Activated T-cell treated with anti-CD3 and anti-CD28 coated beads, Interleukin-2, amount 50 U/mL, for 4 hours (primary cell): ENCODE measurements at places on chromosomes 16 and 17. TPM values are rescaled to one million over a fixed set of nuclear protein-coding genes. Genes with fewer than 3 reads are reported as not detected.

- no peak for DNase-seq
Observed at GRCh38 chr17:61806081-61806828, 57.1 kb downstream of the BRIP1 start.

- no peak for DNase-seq
Observed at GRCh38 chr16:49528060-49528865, 154.7 kb downstream of the C16orf78 start.

DNA sequence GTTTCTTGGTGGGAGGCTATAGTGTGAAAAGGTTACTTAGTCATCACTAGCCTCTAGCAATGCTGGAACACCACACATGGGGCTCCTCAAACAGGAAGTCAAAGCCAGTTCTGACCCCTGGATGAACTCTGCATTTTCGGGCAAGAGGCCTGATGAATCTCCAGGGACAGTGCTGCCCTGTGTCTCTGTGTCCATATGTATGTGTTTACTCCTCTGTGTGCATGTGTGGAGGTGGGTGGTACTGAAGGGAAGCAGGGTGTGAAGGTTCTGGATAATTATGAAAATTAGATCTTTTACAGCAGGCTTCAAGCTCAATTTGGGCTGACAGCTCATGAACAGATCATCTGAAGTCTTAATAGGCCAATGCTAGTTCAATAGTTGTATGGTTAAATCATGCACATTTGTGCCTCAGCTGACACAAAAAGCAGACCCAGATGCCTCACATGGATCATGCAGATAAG lies 133.6 kb downstream of the SNX11 start:
- DNase-seq, result no peak

GRCh38 chr16:67173808-67174705 lies 3.7 kb downstream of the NOL3 start:
- peak; percentile 50 for DNase-seq

GRCh38 chr16:22284637-22285036 lies 12.6 kb upstream of the POLR3E start:
- DNase-seq, result no peak

DNA sequence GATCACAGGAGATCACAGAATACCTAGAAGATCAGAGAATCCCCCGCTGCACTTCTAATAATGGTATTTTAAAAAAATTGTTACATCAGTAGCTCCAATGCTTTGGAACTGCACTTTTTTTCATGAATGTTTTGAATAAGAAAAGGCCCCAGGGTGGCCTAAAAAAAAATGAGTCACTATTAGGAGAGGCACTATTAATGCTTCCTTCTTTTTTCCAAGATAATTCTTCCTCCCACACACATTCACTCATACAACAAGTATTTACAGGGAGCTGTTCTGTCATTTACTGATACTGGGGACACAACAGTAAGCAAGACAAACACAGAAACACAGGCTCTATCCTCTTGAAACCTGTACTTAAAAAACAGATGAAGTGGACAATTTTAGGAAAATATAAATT lies 675 bp upstream of the PDZD9 start:
- DNase-seq, result no peak

DNA sequence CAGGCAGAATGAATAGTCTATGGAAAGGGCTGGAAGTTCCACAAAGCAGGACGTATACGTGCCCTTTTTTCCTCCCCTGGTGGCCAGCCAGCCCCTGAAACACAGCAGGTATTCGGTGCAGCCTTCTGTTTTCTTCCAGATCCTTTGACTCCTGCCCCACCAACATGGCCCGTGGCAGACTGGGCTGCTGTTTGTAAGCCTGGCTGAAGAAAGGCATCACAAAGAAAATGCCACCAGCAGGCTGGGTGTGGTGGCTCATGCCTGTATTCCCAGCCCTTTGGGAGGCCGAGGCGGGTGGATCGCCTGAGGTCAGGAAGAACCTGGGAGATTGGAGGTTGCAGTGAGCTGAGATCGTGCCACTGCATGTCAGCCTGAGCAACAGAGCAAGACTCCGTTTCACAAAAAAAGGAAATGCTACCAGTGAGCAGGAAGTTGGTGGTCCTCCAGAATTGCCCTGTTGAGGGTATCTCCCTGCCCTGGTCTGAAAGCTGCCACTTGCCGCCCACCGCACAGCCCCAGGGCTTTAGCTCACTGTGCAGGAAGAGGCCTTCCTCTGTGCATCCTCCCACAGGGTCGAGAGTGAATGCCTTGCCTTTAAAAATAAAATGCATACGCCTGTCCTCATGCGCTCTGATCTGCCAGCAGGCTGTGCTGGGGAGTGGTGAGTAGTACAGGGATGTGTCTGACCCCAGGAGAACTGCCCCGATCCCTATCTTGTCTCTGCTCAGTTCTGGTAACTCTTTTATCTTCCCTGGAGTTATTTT lies 587.7 kb downstream of the MAF start:
- no peak for DNase-seq

- no peak for DNase-seq
Observed at GRCh38 chr17:77258638-77259037, 117.9 kb downstream of the SEC14L1 start.

DNA sequence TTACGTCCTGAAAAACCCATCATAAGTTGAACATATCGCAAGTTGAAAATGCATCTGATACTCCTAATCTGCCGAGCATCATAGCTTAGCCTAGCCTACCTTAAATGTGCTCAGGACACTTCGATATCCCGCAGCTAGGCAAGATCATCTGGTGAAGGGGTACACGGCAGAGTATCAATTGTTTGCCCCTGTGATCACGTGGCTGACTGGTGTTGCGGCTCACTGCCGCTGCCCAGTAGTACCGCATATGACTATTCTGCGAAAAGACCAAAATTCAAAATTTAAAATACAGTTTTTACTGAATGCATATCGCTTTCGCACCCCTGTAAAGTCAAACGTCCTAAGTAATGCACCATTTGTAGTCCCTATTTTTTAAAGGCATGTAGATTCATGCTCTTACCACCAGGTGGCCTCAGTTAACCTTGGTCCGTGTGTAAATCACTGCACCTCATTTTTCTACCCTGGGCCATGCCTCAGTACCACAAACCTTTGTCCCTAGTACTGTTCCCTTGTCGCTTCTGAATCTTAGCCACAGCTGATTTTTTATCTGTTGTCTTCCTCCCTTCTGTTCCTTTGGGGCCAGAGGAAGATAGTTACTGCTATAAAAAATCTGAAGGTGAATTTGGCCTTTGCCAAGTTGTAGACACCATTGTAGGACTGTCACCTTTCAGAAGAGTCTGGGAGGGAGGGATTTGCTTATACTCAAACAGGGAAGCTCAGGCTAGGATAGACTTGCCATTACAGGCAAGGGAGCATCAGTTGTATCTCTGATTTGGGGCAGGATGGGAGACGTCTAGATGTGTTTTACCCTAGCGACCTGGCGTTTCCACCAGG lies 34.4 kb downstream of the WWP2 start:
- no peak for DNase-seq

The CCL2 gene
- total RNA-seq, result 0.37 TPM

The RHBDL1 gene
- total RNA-seq, result 0.71 TPM

The NLRC5 gene
- 180 TPM for total RNA-seq

The GAS2L2 gene
- not detected for total RNA-seq

The LLGL1 gene
- total RNA-seq, result 18.1 TPM
